Epithelial cell of proximal tubule (primary cell): ENCODE measurements at places on chromosomes 7 and 10.

DNA sequence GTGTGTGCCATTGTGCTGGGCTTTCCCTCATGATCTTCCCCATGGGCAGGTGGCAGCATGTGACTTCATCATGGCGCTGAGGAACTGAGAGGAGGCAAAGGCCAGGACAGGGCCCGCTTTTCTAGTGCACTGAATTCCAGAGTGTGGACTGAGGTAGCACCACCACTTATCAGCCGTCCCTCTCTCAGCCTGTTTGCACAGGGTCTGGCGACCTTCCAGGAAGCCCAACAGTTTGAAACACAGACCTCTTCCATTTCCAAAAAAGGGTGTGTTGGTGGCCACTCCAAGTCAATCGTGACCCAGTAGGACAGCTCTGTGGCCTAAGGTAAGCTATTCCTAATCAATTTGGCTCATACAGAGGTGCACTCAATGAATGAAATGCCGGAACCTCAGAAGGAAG, 4.4 kb downstream of the DNAJC30 start:
- no peak for DNase-seq

DNA sequence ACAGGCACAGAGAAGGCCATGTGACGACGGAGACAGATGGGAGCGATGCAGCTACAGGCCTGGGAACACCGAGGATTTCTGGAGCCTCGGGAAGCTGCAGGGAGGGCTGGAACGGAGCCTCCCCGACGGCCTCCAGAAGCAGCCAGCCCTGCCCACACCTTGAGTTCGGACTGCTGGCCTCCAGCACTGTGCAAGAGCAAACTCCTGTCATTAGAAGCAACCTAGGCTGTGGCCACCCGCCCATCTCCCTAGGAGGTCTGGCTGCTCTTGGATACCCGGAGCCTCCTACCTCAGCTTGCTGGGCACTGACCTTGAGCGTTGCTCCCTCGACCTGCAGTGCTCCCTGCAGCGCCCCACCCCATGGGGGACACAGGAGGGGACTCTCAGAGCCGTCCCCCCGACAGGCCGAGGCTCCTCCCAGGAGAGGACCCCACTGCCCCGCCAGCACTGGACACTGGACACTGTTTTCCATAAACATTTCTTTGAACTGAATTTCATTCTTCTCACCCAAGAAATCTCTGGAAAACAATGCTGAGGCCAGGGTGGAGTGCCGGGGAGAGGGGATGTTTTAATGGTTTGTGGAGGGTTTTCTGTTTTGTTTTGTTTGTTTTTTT, 22.5 kb upstream of the TNRC18 start:
- DNase-seq: no peak

- DNase-seq: no peak
Observed at GRCh38 chr7:13908667-13909397, 80.6 kb downstream of the ETV1 start.

GRCh38 chr7:38425509-38425908, 152.1 kb upstream of the TARP start:
- no peak for DNase-seq

- DNase-seq: no peak
Observed at GRCh38 chr10:6398399-6398798, 181.7 kb downstream of the PRKCQ start.

DNA sequence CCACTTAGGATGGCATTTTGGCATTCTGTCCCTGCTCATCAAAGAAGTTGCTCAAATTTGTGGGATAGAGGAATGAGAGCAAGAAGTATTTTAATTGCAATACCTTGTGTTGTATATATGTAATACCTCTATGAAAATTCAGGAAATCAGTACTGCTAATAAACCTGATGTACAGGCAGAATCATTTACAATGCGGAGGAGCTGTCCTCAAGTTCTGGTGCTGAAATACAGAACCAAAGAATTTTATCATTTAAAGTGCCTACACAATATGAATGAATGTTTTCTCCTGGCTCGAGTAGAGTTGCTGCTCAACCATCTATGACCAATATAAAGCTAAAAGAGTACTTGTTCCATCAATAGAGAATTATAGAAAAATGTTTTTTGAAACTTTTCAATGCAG, 305.8 kb downstream of the PLXNA4 start:
- no peak for DNase-seq

GRCh38 chr10:28668363-28669226, 8.7 kb upstream of the BAMBI start:
- DNase-seq: no peak

- no peak for DNase-seq
Observed at GRCh38 chr10:127151981-127152699, 44.3 kb downstream of the INSYN2A start.

DNA sequence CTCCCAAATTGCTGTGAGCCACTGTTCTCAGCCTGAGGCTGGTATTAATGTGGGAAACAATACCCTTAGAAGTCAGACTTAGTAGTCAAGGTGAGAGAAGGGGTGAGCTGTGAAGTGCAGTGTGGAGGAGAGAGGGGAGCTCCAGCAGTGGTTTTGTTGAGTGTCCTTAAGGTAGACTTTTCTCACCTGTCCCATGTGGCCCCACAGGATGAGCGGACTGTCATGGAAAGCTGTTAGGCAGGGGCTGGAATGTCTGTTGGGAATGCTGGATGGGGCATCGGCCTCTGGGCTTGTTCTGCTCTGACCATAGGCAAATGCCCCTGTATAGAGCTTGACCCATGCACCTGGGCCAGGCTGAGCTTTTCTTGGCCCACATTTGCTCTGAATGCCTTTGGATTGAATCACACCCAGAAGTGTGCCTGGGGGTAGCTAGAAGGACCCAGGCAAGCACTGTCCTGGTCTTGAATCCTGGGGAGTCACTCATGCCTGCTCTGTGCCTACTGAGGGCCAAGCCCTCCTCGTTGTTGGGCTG, 36.3 kb upstream of the SH2D4B start:
- no peak for DNase-seq
